ENCODE measurements at places on chromosomes 1 and 21. TPM values are rescaled to one million over a fixed set of nuclear protein-coding genes. Genes with fewer than 3 reads are reported as not detected.

The PSMA5 gene
- total RNA-seq, result 189 TPM

GRCh38 chr1:27934818-27935549 is at the start of gene SMPDL3B:
Gene SMPDL3B (plus strand): TSS chr1:27935000. CDS start chr1:27935184, 184 bp downstream.
- peaks cover 52% of the 10 kb centered on the region for H3K4me1 ChIP-seq
- no peak within 1 kb of the TSS for H3K27ac ChIP-seq
- no peaks in the 10 kb centered on the region for H3K36me3 ChIP-seq

DNA sequence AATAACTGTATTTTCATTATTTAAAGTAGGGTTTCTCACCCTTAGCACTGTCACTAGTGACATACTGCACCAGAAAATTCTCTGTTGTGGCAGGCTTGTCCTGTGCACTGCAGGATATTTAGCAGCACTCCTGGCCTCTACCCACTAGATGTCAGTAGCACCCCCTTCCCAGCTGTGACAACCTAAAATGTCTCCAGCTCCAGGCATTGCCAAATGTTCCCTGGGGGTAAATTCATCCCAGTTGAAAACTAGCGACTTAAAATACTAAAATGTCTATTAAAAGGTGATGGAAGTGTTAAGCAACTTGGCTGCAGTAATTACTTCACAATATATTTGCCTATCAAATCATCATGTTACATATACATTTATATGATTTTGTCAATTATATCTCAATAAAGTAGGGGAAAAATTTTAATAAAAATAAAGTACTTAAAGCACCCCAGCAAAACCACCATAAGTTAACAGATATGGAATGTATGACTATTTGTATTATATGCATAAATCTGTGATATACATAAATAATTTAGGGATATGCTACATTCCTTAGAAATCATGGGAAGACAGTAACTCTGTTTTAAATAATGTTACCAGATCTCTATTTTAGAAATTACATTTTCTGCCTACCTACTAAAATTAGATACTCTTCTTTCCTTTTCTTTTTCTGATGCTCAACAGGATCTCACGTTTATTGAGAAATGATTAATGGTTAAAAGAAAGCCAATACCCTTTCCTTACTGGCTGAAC is 74.6 kb downstream of the ARID4B start:
- DNase-seq, result peak; percentile 71
- peaks cover 27% of the 10 kb centered on the region for H3K36me3 ChIP-seq
- H3K4me3 ChIP-seq, result no peak overlapping the region
- H3K4me1 ChIP-seq, result peaks cover 23% of the 10 kb centered on the region
- H3K27me3 ChIP-seq, result no peaks in the 10 kb centered on the region

DNA sequence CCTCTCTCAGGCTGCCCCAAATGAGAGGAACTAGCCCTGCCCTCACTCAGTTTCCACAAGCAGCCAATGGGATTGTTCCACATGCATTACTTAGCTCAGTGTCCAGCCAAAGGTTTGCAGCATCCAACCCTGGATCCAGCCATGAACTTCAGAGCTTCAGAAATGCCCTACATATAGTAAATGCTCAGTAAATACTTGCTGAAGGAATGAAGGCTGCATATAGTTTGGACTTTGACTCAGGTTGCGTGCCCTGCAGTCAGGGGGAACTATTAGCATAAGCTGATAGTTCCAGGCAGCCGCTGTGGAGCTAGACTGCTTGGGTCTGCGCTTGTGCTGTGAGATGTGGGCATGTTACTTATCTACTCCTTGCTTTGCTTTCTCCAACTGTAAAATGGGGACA is 64.8 kb downstream of the NENF start:
- H3K36me3 ChIP-seq, result no peaks in the 10 kb centered on the region

DNA sequence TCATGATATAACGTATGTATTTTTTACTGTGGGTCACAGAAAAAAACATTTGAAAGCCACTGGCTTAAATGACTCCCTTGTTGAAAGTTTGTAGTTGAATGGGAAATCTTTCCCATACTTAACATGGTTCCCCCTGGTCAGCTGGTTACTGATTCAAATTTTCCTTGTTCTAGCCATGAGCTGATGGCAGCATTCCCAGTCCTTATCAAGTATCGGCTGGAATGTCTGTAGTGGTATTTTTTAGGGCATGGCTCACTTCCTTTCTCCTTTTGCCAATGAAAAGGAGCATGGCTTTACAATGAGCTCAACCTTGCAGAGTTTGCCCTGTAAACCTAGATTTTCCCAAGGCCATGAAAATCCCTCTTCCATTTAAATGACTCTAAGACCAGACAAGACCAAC is 55.7 kb downstream of the GIPC2 start:
- DNase-seq, result no peak
- H3K4me3 ChIP-seq, result no peak overlapping the region
- no peak overlapping the region for H3K27ac ChIP-seq
- no peaks in the 10 kb centered on the region for H3K36me3 ChIP-seq

The LYPD8 gene
- total RNA-seq, result not detected

- peaks cover 8% of the 10 kb centered on the region for H3K4me1 ChIP-seq
- no peaks in the 10 kb centered on the region for H3K27me3 ChIP-seq
- peaks cover 27% of the 10 kb centered on the region for H3K36me3 ChIP-seq
These were observed 11.9 kb downstream of the PHTF1 start for GRCh38 chr1:113747376-113747775.

DNA sequence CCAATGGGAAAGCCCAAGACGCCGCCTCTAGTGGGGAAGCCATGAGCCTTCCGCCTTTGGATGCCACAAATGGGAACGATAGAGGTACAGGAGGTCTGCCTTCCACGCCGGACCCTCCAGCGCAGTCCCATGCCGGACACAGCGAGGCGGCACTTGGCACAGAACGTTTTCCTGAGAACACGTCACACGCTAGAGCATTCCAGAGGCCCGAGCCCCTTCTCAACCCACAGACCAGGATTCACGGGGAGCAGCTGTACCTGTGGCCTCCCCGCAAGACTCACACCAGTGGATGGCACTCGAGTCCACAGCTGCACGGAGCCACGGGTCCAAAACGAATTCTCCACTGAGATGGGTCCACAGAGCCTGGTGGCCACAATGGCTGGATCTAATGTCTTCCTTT is 31.5 kb upstream of the RIPK4 start:
- DNase-seq, result no peak
- H3K4me3 ChIP-seq, result no peak overlapping the region
- H3K27ac ChIP-seq, result no peak overlapping the region
- H3K27me3 ChIP-seq, result no peaks in the 10 kb centered on the region
- peaks cover 14% of the 10 kb centered on the region for H3K36me3 ChIP-seq

GRCh38 chr21:27581168-27581567 is 614.3 kb upstream of the ADAMTS5 start:
- no peak for DNase-seq
- H3K27me3 ChIP-seq, result no peaks in the 10 kb centered on the region
- H3K27ac ChIP-seq, result no peak overlapping the region

- H3K4me1 ChIP-seq, result peaks cover 66% of the 10 kb centered on the region
- no peak overlapping the region for H3K27ac ChIP-seq
- no peak overlapping the region for H3K4me3 ChIP-seq
- DNase-seq, result no peak
- H3K27me3 ChIP-seq, result no peaks in the 10 kb centered on the region
- no peaks in the 10 kb centered on the region for H3K36me3 ChIP-seq
These were observed 20.8 kb upstream of the BTG2 start for GRCh38 chr1:203284411-203285123.

GRCh38 chr1:246383239-246383589 is 123.9 kb downstream of the SMYD3 start:
- no peaks in the 10 kb centered on the region for H3K4me1 ChIP-seq
- no peak overlapping the region for H3K4me3 ChIP-seq
- no peak for DNase-seq
- no peaks in the 10 kb centered on the region for H3K36me3 ChIP-seq
- no peaks in the 10 kb centered on the region for H3K27me3 ChIP-seq
- no peak overlapping the region for H3K27ac ChIP-seq

DNA sequence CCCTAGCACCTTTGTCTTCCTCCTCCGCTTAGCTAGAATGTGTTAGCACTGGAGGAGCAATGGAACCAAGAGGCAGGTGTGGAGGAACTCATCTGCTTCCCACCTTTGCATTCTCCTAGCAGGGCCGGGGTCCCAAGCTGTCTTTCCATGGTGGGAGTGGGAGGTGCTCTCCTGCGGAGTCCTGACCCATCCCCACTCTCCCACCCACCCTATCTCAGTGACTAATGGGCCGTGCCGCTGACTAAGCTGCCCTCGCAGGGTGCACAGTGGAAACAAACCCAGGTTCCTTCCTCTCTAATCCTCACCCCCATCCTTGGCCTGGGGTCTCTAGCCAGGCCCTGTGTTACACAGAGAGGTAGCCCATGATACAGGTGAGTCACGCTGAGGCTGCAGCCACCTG is 177.5 kb downstream of the HIVEP3 start:
- DNase-seq, result no peak
- no peaks in the 10 kb centered on the region for H3K27me3 ChIP-seq
- H3K27ac ChIP-seq, result peak overlapping the region; percentile 72
- no peaks in the 10 kb centered on the region for H3K36me3 ChIP-seq
- peaks cover 49% of the 10 kb centered on the region for H3K4me1 ChIP-seq

The ICOSLG gene
- 2.0 TPM for total RNA-seq

- no peak overlapping the region for H3K4me3 ChIP-seq
- DNase-seq, result no peak
- no peaks in the 10 kb centered on the region for H3K36me3 ChIP-seq
- H3K27me3 ChIP-seq, result peaks cover under 1% of the 10 kb centered on the region
- H3K27ac ChIP-seq, result no peak overlapping the region
These were observed 60.8 kb downstream of the FAM163A start for GRCh38 chr1:179803918-179804317.

GRCh38 chr1:55050283-55050682 is 10.9 kb downstream of the PCSK9 start:
- no peaks in the 10 kb centered on the region for H3K27me3 ChIP-seq
- no peaks in the 10 kb centered on the region for H3K4me1 ChIP-seq
- H3K36me3 ChIP-seq, result no peaks in the 10 kb centered on the region
- H3K4me3 ChIP-seq, result no peak overlapping the region

DNA sequence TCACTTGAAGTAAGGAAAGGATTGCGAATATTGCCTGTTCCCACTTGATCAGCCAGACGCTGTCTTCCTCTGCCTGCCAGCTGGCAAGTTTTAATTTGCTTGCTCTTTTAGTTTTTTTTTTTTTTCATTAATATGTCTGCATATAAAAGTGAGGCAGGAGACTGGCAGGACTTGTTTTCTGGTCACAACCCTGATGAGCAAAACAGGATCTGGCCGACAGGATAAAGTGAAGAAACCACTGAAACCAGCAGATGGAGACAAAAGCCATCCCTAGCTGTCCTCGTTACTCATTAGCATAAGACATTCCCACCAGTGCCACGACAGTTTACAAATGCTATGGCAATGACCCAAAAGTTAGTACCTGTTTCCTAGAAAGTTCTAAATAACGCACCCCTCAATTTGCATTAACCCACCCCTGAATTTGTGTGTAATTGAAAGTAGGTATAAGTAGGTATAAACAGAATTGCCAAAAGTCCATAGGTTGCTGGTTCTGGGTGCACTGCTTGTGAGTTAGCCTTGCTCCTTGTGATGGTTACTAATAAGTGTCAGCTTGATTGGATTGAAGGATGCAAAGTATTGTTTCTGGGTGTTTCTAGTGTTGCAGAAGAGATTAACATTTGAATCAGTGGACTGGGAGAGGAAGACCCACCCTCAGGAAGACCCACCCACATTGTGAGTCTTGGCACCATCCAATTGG is 60.8 kb downstream of the ZNF684 start:
- H3K36me3 ChIP-seq, result no peaks in the 10 kb centered on the region
- DNase-seq, result peak; percentile 33
- peaks cover 21% of the 10 kb centered on the region for H3K4me1 ChIP-seq
- no peak overlapping the region for H3K27ac ChIP-seq
- H3K27me3 ChIP-seq, result peaks cover 6% of the 10 kb centered on the region

DNA sequence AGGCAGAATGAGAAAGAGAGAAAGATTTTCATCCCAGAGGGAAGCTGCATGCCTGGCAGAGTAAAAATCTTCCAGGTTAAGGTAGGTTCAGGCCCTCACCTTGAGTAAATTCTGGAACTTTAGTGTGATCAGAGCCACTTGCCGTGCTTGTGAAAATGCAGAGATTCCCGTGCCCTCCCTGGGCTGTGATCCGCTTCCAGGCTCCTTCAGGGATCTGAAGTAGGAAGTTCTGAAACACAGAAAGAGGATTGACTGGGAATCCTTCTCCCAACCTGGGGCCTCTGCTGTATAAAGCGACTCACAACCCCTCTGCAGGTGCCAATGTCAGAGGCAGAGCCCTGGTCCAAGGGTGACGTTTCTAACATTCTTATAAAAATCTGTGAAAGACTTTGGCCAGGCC is 26.6 kb downstream of the NUAK2 start:
- peaks cover 16% of the 10 kb centered on the region for H3K4me1 ChIP-seq
- no peaks in the 10 kb centered on the region for H3K36me3 ChIP-seq
- no peak overlapping the region for H3K27ac ChIP-seq
